ENCODE measurements at places on chromosomes 5 and 9. TPM values are rescaled to one million over a fixed set of nuclear protein-coding genes. Genes with fewer than 3 reads are reported as not detected.

The SPACA9 gene
- 15.1 TPM for polyA plus RNA-seq

The PCDHA12 gene
- polyA plus RNA-seq = 3.4 TPM

The GRIN1 gene
- polyA plus RNA-seq = 207 TPM

The LRRC19 gene
- 0.13 TPM for polyA plus RNA-seq

The CLIC3 gene
- 2.0 TPM for polyA plus RNA-seq

The CER1 gene
- 0.78 TPM for polyA plus RNA-seq

GRCh38 chr9:21781656-21782055 lies 20.8 kb upstream of the MTAP start:
- H3K27me3 ChIP-seq = no peaks in the 10 kb centered on the region
- H3K4me3 ChIP-seq = no peak overlapping the region
- no peaks in the 10 kb centered on the region for H3K36me3 ChIP-seq

DNA sequence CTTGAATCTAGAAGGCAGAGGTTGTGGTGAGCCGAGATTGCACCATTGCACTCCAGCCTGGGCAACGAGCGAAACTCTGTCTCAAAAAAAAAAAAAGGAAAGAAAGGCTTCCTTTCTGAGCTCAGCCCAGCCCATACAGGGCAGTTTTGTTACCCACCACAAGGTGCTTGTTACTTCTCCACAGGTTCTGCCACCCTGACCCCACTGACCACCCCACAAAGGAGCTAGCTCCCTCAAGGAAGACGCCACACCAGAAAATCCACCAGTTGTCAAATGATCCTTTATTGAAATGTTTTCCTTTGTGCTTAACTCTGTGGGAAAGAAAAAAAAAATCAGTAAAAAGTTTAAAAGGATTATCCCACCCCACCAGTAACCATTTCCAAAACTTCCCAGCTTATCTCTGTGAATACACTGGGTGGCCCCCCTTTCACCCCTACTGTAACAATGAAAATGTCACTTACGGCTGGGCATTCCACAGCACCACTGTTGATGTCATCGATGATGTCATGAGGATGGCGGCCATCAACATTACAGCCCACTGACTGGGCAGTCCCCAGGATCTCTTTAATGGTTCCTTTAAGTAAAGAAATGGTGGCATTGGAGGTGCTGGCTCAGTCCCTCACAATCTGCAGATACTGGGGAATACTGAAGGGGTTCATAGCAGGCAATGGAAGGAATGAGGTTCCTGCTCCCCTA lies 3.6 kb downstream of the RPL12 start:
- H3K27ac ChIP-seq = no peak overlapping the region
- no peaks in the 10 kb centered on the region for H3K27me3 ChIP-seq
- DNase-seq = no peak
- H3K4me3 ChIP-seq = no peak overlapping the region

- H3K4me1 ChIP-seq = no peaks in the 10 kb centered on the region
- no peak overlapping the region for H3K27ac ChIP-seq
- DNase-seq = no peak
- no peaks in the 10 kb centered on the region for H3K36me3 ChIP-seq
- H3K4me3 ChIP-seq = no peak overlapping the region
- H3K27me3 ChIP-seq = no peaks in the 10 kb centered on the region
Measured at GRCh38 chr9:65432051-65432450, 147.0 kb upstream of the FOXD4L5 start.

- no peaks in the 10 kb centered on the region for H3K4me1 ChIP-seq
- DNase-seq = no peak
- H3K36me3 ChIP-seq = no peaks in the 10 kb centered on the region
- no peak overlapping the region for H3K27ac ChIP-seq
Measured at GRCh38 chr5:34789021-34789531, 49.9 kb upstream of the TTC23L start.
